Activated T-helper 1 cell treated with Interleukin-2 at 50 U/mL for 16 hours (primary cell): ENCODE measurements at places on chromosomes 16 and 17.
A peak's percentile ranks its signal among the peaks of the same experiment; 100 is the strongest.

DNA sequence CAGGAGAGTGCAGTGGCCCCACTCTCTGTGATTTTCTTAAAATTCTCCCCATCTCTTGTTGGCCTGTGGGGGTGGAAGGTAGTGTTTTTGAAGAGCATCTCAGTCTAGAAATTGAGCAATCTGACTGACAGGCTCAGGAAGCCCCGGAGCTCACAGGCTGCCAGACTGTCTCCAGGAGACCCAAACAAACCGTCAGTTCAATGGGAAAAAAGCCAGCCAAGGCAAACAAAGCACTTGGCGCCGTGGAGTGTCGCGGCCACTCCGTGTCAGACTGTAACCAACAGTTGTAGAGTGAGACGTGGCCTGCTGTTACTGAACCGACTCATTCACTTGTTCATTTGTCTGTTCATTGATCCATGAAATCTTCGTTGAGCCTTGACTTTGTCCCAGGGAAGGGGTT, 33.7 kb downstream of the RGS9 start:
- DNase-seq = no peak

DNA sequence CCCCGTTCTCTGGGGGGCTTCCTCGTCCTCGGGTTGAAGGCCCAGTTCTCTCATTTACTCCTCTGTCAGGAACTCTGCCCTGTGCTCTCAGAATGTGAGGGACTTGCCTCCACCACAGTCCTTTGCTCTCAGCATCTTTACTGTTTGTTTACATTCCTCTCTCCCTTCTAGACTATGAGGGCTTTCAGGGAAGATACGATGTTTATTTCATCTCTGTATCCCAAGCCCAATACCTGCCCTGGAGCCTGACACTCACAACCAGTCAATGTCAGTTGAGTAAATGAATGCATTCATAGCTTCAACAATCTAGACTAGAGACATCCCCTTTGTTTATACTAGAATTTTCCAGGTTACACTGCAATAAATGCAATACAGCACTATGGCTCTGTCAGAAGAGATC, 409.6 kb upstream of the CDH11 start:
- no peak for DNase-seq

GRCh38 chr17:7356072-7356549, 1.2 kb downstream of the TMEM95 start:
- DNase-seq = peak; percentile 74

GRCh38 chr16:51562891-51563290, 411.8 kb upstream of the SALL1 start:
- DNase-seq = no peak

DNA sequence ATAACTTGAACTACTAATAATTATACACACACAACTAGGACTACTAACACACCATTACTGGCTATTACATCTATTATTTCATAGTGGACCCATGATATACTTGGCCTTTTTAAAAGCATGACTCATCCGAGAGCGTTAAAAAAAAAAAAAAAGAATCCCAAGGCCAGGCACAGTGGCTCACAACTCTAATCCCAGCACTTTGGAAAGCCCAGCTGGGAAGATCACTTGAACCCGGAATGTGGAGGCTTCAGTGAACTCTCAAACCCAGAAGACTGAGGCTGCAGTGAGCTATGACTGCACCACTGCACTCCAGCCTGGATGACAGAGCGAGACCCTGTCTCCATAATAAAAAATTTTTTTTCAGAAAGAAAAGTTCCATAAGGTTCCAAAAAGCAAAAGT, 3.1 kb downstream of the GLG1 start:
- no peak for DNase-seq

DNA sequence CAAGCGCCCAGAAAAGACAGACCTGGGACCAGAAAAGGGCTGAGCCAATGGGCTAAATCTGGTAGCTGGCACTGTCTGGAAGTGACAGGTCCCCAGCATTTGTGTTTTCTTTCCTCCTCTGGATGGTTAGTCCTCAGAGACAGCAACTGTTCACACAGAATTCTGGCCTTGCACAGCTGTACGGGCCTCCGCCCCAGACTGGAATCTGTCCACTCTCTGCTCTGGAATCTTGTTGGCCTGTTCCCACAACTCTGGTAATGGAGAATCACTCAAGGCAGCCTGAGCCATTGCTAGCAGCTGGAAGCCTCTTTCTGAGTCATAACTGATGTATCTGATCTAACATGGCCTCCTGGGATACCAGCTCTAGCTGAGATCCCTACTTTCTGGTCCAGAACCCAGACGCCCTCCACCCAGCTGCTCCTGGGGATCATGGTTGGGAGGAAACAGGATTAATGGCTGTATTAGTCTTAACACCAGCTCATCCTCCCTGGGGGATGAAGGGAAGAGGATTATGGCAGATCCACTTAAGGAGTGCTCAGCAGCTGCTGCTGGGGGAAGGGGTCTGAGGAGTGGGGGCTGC, 9.1 kb downstream of the ZNF668 start:
- DNase-seq = no peak

GRCh38 chr17:17150448-17150800, 55.7 kb downstream of the PLD6 start:
- no peak for DNase-seq

DNA sequence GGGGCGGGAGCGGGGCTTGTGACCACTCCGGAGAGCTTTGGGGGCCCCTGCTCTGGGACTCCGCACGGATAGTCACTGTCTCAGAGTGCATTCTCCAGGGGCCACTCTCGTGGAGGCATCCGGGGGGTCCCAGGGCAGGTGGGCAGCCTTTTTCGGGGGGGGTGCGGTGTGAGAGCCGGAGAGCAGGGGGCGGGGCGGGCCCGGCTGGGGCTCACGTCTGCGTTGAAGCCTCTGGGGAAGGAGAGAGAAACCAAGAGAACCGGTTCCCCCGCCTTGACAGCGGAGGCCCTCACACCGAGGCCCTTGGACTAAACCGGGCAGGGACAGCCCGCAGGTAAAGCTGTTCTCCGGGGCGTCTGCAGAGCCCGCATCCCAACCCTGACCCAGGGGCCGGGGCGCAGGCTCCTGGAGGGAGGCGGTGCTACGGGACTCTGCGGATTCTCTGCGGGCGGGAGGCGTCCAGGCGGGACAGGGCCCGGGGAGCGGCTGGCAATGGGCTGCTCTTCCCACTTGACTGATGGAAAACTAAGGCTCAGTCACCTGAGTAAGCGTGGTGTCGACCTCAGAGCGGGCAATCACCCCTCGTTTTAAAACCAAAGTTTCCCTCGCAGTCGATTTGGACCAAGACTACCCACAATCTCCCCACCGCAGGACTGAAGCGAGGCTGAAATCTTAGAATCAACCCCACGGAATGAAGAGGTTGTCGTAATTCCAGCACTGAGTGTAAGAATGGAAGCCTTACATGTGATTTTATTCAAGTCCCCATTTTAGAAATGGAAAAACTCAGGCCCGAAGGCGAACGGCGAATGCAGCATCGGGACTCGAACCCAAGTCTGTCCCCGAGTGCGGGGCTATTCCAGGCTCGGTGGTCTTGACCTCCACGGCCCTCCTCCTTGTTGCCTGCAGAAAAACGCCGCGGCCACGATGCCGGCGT, 49.6 kb upstream of the AMZ2 start:
- DNase-seq = no peak

- DNase-seq = no peak
Measured at GRCh38 chr17:1736348-1737281, 6.1 kb upstream of the SERPINF2 start.

GRCh38 chr17:65466547-65466946, 94.9 kb downstream of the AXIN2 start:
- no peak for DNase-seq

DNA sequence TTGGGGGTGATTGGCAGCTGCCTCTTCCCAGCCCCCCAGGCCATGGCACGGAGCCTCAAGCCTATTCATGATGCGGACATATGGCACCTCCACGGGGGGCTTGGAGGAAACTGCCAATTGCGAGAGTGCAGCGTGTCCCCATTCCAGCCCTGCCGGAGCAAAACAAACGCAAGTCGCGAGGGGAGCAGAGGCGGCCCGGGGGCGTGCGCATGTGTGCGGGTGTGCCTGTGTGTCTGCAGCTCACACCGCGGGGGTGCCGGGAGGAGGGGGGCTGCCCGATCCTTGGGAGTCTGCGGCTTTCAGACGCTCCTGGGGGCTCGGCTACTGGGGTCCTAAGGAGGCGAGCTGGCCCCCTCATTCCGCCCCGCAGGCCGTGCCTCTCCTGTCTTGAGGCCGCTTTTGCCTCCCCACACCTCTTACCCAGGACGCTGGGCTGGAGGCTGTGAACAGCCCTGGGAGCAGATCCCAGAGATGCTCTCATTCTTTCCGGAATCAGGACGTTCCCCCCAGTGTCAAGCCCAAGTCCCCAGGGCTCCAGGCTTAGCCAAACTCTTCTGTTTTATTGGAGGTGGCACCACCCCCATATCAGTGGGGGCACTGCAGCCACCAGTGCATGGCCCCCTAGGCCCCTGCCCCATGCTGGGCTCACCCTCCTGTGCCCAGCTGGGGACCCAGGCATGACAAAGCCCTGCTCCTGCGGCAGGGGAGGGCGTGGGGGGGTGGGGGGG, 29.1 kb downstream of the ENDOV start:
- no peak for DNase-seq

GRCh38 chr17:34843682-34844081, 117.6 kb downstream of the CCT6B start:
- no peak for DNase-seq

DNA sequence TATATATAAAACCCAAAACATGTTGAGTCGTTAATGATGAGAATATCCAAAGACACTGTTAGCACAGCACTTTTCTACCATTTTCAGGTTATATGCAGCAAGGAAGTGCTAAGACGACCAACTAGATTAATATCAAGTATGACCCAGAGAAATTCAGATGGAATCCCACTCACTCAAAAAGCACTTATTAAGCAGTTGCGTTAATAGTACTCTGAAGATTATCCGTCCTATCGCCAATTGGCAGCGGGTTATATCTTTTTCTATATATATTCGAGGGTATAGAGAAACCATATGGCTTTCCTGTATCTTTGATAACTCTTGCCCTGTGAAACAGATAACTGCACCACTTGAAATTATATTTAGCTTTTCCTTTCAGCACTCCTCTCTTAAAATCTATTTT, 1.1 kb downstream of the CRLF3 start:
- no peak for DNase-seq

GRCh38 chr17:29742210-29742513, 119.5 kb upstream of the CORO6 start:
- no peak for DNase-seq

- peak; percentile 76 for DNase-seq
Measured at GRCh38 chr17:78250891-78251772, 19.7 kb downstream of the TMEM235 start.

DNA sequence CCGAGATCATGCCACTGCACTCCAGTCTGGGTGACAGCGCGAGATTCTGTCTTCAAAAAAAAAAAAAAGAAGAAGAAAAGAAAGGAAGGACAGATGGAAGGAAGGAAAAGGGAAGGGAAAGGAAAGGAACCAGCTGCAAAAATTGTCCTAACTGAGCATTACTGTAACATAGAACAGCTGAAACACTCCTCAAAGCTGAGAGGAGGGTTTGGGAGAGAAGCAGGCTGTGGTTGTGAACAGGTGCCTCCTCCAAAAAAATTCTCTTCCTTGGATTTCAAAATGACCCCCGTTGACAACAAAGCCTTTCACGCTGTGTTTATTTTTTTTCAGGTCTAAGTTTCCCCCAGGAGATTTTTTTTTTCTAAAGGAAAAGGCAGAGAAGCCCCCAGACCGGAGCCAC, 541.4 kb downstream of the WWOX start:
- no peak for DNase-seq

DNA sequence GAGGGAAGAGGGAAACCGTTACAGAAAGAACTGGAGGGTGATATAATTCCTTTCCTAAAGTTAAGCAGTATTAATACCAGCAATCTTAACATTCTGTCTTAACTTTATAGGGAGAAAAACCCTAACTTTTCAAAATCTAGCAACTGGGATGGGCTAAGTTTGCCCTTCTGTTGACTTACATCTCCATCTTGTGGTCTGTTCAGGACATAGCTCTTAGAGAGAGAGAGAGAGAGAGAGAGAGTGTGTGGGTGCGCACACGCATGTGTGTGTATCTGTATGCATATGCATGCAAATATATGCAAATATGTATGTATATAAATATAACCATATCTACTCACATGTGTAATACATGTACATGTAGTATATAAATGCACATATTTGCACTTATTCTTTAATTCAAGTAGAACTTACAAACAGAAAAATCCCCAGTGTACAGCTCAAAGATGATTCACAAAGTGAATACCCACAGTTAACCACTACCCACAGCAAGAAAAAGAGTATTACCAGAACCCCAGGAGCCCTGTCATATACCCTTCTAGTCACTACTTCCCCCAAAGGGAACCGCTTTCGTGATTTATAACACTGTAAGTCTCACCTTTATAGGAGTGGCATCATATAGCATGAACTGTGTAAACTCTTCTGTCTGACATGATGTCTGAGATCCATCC, 46.5 kb downstream of the STX8 start:
- no peak for DNase-seq

DNA sequence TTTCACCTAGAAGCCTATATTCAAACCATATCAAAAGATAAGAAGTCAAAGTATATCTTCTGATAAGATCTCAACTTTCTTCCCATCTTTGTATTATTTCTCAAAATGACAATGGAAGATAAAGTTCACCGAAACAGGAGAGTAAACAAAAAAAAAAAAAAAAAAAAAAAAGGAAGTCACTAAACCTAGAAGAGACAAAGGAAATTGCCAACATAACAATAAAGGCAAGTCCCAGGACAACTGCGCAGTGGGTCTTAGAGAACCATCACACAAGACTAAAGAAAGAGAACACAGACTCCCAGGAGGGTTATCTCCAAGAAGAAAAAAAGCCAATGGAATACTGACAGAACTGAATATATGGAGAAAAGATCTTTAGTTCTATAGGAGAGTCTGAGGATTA, 65.7 kb downstream of the SMURF2 start:
- no peak for DNase-seq

DNA sequence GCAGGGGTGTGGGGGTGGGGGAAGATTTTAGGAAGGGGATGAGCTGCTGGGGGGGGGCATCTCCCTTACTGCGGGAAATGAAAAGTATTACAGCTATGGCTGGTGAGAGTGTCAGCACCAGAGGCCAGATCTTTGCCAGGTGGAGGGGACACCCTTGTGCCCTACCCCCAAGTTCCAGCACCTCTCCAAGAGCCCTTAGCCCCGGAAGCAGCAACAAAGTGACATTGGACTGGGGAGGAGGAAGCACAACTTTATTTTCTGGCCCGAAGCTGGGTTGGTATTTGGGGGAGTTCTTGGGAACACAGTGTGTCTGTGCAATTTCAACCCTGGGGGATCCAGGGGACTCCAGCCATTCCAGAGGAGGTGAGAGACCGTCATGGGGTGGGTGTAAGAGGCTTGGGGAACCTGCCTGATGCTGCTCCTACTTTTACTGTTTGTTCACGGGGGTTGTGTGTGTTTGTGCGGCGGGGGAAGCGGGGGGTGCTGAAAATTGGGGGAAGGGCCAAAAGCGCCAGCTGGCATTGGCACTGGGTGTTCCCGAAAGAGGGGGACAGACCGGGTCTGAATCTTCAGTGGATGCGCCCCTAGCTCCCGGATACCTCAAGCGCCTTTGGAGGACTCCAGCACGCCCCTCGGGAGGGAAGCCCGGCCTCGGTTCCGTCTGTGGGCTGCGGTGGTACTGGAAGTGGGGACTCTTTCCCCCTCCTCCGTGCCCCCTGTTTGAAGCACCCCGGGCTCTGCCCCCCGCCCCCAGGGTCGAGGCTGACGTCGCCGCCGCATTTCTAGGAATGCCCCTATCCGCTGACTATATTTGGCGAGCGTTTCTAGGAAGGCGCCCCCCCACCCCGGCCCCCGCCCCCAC, 230.3 kb downstream of the MRTFB start:
- no peak for DNase-seq
